Kidney tubule cell (primary cell): ENCODE measurements at places on chromosomes 11 and 22.
A peak's percentile ranks its signal among the peaks of the same experiment; 100 is the strongest.

- DNase-seq: no peak
Measured at GRCh38 chr11:95508219-95508890, 277.4 kb upstream of the SESN3 start.

GRCh38 chr11:125388611-125389010, 107.5 kb downstream of the FEZ1 start:
- DNase-seq: no peak

GRCh38 chr11:76075716-76076115, 130.6 kb downstream of the WNT11 start:
- DNase-seq: no peak

DNA sequence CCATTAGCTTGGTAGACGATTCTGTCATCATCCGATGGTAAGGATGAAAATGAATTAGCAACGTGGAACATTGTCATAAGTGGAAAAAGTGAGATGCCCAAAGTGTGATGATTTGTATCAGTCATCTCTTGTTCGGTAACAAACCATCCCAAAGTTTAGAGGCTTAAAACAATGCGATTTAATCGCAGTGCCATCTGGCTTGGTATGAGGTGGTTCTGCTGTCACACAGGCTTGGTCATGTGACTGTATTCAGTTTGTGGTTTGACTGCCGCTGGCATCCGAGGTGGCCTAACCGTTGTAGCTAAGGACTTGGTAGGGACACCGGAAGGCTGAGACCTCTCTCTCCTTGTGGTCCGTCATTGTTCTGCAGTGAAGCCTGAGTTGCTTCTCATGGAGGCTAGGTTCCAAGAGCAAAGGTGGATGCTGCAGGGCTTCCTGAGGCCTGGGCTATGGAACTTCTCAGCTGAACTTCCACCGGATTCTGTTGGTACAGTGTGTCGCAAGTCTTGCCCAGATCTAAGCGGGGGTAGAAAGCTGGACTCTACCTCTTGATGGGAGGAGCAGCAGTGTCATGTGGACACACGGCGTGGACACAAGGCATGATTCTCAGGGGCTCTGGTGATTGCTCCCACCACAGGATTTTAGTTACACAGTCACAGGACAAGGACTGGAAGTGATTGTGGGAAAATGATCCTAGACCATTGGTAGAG, 36.3 kb downstream of the BCR start:
- no peak for DNase-seq

DNA sequence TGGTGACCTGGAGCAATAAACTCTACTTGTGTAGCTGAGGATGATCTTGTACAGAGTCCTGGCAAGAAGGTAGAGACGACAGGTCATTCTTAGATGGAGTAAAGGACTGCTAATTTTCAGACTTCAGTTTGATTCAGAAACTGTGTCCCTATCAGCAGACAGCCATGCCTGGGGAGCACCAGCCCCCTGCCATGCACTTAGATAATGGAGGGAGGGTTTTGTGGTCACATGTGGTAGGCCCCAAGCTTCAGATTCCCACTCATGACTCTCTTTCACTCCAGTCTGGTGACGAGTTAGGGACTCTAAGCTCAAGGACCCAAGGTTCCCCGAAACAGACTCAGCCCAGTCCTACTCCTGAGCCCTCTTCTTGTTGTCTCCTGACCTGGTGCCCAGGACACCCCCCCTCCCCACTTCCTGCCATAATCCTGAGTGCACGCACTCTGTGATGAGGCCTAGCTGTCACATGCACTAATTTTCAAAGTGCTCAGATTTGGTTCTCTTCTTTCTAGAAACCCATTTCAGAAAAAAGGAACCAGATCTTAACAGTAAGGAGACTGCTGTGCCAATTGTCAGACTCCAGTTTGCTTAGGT, 10.2 kb upstream of the AMPD3 start:
- no peak for DNase-seq

GRCh38 chr11:39804271-39804670, 1655.2 kb downstream of the LRRC4C start:
- DNase-seq: no peak

GRCh38 chr11:73047773-73048371, 94.2 kb downstream of the FCHSD2 start:
- no peak for DNase-seq

DNA sequence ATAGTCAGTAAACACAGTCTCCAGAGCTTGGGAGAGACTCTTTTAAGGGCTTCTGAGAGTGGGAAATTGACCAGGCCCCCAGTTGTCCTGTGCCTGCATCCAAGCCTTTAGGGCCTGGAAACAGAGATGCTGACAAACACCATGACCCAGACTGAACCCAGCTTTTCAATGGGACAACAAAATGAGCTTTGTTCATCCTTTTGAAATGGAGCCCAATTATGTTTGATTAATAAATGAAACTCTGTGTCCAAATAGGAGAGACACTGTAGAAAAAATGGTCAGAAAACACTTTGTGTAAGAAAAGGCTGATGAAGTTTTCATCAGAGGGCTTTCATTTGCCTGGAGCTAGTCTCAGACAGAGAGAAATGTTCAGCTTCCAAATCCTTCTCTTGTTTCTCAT, 146.0 kb downstream of the RRAS2 start:
- DNase-seq: no peak

DNA sequence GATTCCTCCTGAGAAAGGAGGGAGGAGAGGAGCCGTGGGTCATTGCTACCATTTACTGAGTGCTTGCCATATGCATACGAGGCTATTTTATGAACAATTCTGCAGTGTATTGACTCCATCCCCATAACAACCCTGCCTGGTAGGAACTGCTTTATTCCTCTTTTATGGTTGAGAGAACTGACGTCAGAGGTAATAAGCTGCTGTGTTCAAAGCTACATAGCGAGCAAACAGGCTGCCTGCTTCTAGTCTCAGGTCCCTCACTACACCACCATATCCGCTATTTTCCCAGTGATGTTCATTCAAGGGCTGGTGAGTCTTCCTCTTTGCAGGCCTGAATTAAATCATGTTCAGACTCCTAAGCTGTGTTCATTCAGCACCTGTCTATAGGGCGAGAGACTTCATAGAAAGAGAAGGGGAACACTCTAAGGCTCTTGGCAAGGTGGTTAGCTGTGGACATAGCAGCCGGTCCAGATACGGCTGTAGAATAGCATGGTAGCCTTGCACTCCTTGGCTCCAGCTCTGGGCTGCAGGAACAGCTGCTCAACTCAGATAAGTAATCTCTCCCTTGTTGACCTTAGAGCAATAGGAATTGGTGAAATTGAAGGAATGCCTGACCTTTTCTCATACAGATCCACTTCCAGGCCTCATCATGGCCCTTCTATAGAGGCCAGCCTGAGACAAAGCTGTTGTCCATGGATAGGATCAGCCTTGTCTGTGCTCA, 82.6 kb downstream of the MICAL2 start:
- DNase-seq: no peak

GRCh38 chr11:5737091-5737490, 843 bp downstream of the OR56B1 start:
- DNase-seq: peak; percentile 23
